ENCODE measurements at places on chromosomes 2 and 18. TPM values are rescaled to one million over a fixed set of nuclear protein-coding genes. Genes with fewer than 3 reads are reported as not detected.

DNA sequence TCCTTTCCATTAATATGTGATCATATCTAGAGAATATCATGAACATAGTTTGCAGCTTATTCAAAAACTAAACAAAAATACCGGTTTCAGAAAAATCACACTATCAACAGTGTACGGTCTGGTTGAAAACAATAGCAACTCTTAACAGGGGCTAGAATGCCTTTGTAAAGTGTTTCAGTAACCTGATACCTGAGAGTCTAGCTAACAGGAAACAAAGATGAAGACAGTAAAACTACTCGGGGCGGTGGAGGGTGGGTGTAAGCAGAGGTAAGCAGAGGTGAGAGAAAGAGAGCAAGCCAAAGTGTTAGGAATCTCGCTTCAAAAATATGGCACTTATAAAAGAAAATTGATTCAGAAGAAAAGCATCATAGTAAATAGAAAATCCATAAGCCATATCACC is 109.0 kb upstream of the RGPD4 start:
- DNase-seq = no peak

DNA sequence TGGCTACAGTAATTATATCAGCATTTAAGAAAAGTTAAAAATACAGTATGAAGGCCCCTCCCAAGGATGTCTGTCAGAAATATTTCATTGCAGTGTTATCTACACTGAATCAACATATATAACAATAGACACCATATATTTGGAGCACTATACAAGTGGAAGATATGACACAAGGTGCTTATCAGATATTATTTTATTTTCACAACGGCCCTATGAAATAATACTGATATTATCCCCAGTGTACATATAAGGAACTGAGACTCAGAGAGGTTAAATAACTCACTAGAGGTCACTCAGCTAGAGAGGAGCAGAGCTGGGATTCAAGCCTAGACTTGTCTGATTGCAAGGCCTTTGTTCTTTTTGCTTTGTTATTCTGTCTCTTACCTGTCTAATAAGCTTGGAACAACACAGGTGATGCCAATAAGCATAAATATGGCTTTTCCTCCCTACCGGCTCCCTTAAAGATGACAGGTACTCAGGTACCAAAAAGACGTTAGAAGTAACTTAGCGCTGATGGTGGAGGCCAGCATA is 4.7 kb upstream of the SLC40A1 start:
- no peak for DNase-seq

DNA sequence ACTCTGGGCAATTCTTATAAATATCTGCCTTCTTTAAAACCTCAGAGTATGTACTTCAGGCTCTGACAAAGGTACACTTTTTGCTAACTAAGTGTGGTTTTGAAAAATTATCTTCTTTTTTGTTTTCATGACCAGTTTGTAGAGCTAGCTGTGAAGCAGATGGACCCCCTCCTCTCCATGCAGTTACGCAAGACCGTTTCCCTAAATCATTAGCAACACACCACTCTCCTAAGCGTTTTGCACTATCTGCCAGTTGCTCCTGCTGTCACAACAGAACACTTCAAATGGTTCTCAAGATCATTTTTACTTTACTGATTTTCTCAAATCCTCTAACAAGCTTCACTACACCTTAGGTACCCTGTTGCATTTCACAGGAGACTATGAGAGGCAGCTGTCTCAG is 53.3 kb downstream of the GULP1 start:
- no peak for DNase-seq

Gene RASGRP3
- total RNA-seq = 42.7 TPM
